Cortex of kidney (tissue), 1 donor: ENCODE measurements at places on chromosomes 1 and 21.

- no peak for DNase-seq
These were observed 22.4 kb upstream of the ADGRB2 start for GRCh38 chr1:31786366-31787060.

DNA sequence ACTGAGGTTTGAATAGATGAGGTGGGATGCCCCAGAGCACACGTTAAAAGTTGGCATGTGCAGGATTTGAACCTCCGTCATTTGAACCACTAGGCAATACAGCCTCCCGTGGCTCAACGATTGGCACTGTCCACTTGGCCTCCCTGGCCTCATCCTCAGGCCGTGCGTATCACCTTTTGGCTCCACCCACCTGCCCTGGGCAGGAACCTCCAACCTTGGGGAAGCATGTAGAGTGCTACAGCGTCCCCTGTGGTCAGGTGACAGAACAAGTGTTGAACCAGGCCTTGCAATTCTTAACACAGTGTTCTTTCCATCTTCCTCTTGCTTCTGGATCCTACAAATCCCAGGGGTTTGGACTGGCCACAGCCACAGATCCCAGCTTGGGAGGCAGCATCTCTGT is 112.6 kb downstream of the PAX7 start:
- DNase-seq, result no peak

- DNase-seq, result no peak
These were observed 29.7 kb downstream of the SLC26A9 start for GRCh38 chr1:205913451-205914154.

DNA sequence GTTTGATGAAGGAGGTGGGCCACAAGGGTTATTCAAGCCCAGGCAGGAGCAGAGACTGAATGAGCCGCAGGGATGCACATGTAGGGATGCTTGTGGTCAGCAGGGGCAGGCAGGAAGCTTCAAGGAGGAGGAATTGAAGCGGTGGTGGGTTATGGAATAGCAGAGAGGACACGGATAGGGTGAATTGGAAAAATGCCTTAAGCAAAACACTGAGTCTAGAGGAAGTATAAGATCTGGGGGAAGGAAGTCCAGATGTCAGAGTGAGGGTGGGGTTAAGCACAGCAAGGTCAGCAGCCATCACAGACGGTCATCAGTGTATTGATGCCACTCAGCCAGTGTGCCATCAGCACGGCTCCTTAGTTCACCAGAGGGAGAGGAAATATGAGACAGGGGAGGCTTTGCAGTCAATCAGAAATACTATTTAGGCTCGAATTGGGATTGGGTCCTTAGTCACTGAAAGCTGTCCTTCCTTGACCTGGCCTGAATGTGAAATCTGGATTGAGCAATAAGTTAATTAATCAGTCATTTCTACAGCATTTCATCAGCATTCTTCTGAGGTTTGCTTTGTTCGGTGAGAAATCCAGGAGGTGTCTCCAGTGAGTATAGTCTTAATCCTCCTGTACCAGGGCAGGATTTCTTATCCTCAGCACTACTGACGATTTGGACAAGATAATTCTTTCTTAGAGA is 6.0 kb upstream of the LCE1F start:
- no peak for DNase-seq

DNA sequence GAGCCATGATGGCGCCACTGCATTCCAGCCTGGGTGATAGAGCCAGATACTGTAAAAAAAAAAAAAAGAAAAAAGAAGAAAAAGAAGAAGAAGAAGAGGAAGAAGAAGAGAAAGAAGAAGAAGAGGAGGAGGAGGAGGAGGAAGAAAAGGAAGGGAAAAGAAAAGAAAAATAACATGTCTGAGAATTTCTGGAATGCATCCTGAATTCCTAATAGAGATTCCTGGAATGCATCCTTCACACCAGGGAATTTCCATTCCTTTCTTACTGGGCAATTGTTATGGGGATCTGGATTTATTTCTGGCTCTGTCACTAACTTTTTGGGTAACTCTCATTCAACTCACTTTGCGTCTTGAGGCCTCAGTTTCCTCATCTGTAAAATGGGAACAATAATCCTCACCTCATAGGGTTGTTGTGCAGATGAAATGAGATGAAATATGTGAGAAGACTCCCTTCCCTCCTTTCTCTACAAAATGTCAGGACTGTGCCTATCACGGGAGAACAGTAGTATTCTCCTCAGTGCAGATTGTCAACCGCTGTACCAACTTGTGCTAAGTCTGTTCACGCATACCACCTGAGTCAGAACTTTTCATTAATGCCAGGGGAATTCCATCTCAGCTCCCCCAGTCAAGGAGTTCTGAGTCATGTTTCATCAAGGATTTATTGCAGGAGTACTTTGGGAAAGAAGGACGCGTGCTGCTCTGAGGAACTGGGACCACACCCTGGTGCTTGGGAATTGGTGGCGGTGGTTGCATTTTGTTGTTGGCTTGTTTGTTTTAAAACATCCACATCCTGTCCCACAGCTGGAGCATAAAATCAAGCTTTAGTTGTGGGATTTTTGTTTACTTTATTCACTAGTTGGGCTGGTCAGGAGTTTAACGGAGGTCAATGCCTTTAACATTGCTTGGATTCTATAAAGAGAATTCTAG is 42.4 kb upstream of the ROR1 start:
- DNase-seq, result no peak

GRCh38 chr1:44802306-44803061 is 2.3 kb downstream of the PLK3 start:
- no peak for DNase-seq

- no peak for DNase-seq
These were observed 110.5 kb upstream of the CDC42BPA start for GRCh38 chr1:227428803-227429202.

- DNase-seq, result no peak
These were observed 3.0 kb upstream of the DMRTA2 start for GRCh38 chr1:50426108-50426700.

GRCh38 chr1:54229281-54229891 is 29.4 kb downstream of the MRPL37 start:
- DNase-seq, result no peak

- no peak for DNase-seq
These were observed 12.7 kb downstream of the PRRX1 start for GRCh38 chr1:170676628-170677027.

DNA sequence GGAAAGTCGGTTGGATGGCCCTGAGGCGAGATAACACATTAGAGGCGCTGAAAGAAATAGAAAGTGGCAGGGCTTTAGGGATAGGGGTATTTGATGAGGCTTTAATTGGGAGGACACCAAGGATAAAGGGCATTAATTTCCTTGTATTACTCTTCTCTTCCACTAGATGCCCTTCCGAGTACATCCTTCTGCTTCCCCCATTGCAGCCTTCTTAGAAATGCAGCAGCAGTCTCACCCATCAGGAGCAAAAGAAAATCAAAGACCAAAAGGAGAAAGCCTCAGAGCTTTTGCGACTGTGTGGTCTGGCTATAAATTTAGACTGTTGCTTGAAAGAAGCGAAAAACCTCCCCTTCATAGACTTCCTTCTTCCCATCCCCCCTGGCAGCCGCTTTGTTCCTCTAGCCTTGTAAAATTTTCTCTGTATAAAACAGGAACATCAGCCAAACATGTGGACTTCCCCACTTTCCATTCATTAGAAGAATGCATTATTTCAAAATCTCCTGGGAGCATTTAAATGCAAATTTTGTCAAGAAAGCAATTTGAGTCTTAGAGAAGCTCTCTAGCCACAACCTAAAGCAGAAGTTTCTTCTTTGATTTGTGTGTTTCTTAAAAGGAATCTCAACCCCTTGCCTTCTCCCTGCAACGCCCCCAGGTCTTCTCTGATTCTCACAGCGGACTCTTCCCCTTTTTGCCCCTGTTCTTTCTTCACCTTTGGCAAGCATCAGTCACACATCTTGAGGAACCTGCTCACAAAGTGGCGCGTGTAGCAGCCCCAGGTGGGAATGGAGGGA is 76.6 kb downstream of the NDUFS5 start:
- DNase-seq, result no peak

DNA sequence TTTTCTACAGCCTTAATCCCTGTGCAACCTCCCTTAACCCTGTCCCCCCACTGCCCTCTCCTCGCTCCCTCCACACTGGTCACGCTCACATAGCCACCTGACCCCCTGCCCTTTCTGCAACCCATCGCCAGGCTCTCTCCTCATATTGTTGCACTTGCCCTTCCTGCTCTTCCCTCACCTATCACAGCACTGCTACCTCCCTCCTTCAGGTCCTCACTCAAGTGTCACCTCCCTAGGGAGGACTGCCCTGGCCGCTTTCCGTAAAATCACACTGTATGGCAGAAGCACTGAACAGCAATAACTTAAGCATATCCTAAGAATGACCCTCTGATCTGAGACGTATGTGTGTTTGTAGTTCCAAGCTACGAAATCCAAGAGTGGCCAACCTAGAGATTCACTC is 406.0 kb downstream of the SIPA1L2 start:
- no peak for DNase-seq

DNA sequence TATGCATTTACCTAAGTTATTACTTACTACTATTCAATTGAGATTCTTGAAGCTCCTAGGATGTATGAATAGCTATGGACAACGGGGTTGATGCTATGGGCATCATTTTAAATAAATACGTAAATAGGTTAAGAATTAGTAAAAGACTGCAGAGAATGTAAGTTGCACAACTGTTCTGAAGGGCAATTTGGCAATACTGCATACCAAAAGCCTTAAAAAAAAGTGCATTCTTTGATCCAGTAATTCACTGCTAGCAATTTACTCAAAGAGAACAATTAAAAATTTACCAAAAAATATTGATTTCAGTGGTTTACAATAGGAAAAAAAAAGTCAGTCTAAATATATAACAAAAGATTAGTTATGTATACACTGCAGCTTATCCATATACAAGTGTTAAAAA is 3.5 kb downstream of the ARPC5 start:
- no peak for DNase-seq

DNA sequence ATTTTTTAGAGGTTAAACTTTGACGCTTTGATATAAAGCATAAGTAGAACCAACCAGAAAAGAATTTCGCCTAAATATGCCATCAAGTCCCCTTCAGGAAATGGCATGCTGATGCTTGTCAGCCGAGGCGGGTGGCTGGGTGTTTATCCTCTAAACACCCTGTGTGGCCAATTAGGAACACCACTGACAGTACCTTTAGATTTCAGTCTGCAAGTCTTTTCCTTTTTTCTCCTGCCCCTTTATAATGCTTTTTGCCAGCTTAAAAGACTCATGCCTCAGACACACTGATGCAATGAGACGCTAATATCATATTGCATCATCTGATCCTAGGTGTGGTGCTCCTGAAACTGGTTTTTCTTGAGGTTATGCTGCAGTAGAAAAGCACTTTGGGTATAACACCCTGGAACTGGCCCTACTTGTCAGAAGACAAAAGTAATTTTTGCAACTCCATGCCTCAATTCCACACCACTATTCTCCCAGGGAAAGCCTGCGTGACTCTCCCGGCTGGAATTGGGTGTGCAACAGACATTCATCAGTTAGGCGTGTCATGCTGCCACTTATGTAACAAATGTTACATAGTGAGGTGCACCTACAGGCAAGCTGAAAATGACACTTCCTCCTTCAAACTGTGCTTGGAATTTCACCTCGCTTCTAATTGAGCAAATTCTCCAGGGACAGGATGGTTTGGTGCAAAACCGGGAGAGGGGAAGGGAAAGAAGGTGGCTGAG is 2.0 kb upstream of the RCC2 start:
- no peak for DNase-seq

DNA sequence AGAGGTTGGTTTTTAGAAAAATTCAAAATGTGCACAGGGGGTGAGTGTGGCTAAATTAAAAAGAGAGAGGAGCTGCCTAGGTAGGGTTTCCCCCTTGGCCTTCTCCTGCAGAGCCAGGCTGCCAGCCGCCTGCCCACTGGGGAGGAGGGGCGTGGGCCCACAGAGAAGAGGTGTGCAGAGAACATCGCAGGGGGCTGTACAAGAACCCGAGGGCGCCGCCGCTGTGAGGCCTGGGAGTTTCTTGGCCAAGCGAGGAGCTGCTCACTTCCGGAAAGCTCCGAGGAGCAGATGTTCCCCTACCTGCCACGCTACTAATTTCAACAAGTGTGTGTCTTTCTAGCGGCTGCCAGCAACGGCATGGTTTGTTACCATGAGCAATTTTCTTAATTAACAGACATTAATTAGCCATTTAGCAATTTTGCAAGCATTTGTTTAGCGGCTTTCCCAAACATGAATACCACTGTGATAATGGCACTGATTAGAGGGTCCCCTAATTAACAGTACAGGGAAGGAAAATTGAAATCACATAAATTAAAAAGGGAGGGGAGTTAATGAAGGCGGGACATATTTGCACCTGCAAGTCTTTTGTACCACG is 59.7 kb downstream of the MRPL37 start:
- DNase-seq, result no peak

DNA sequence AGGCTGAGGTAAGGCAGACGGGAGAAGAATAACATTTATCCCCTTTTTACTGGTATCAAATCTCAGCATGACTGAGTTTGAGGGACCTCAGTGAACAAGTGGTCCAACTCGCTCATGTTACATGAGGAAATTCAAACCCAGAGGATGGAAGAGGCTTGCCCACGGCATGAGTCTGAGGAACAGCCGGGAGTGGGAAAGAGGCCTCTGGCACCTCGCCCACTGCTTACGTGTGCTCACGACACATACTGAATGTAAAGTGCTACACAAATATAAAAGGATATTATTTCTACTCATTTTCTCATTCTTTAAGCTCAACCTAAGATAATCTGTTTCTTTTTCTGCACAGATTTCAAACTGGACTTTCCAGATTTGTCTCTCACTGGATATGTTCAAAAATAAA is 14.7 kb downstream of the BEND5 start:
- DNase-seq, result no peak

DNA sequence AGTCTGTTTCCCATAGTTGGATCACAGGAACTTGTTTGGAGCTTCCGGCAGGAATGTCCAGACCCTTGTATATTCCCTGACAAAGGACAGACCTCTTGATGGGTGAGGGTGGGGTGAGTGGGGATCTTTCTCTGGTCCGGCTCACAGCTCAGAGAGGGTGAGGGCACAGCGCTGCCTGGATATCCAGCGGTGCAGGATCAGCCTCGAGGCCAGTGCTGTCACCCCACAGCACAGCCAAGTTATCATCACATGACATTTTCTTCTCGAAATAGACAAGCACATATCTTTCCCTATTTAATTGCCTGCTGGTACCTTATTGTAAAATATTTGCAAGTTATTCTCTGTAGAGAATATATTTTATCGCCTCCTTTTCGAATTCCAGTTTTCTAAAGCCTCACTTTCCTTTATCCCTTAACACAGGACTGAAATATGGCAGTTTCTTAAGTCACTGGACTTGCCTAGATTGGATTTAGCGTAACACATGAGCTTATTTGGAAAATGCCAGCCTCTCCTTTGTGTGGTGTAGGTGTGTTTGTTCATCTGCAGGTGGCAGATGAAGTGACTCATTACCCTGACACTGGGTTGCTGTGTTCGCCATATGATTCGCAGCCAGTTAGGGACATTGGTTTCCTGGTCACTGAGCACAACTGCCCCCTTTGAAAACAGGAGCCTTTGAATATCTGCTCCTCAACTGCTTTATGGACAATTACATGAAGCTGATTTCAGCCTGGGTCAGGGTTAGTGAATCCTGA is 21.4 kb downstream of the CLIC6 start:
- DNase-seq, result no peak

- no peak for DNase-seq
These were observed 241.0 kb downstream of the KCNJ6 start for GRCh38 chr21:37675202-37675801.

- no peak for DNase-seq
These were observed 159.7 kb downstream of the PCNX2 start for GRCh38 chr1:233135833-233136232.

GRCh38 chr1:230176871-230177411 is 109.9 kb downstream of the GALNT2 start:
- no peak for DNase-seq

GRCh38 chr1:154276797-154277196 is 4.4 kb downstream of the HAX1 start:
- DNase-seq, result no peak

- DNase-seq, result no peak
These were observed 100.5 kb downstream of the UBR4 start for GRCh38 chr1:19109545-19109944.

- DNase-seq, result no peak
These were observed 869 bp downstream of the NAV1 start for GRCh38 chr1:201539561-201540431.
